ENCODE measurements at places on chromosomes 5 and 9. TPM values are rescaled to one million over a fixed set of nuclear protein-coding genes. Genes with fewer than 3 reads are reported as not detected.

Gene CXCL14
- not detected for total RNA-seq

Gene SCGB3A2
- total RNA-seq: 1.2 TPM

Gene LECT2
- total RNA-seq: not detected

Gene BASP1
- total RNA-seq: 2.5 TPM

Gene PCDHAC2
- total RNA-seq: not detected

Gene TEX48
- not detected for total RNA-seq

- H3K27me3 ChIP-seq: no peaks in the 10 kb centered on the region
- DNase-seq: no peak
- H3K27ac ChIP-seq: no peak overlapping the region
- no peak overlapping the region for H3K4me3 ChIP-seq
These were observed 269.0 kb downstream of the GADD45G start for GRCh38 chr9:89873801-89874200.

GRCh38 chr5:57662991-57663390 is 180.4 kb upstream of the ACTBL2 start:
- no peak for DNase-seq
- no peaks in the 10 kb centered on the region for H3K27me3 ChIP-seq
- H3K27ac ChIP-seq: no peak overlapping the region
- no peaks in the 10 kb centered on the region for H3K36me3 ChIP-seq

- H3K27me3 ChIP-seq: no peaks in the 10 kb centered on the region
- H3K4me3 ChIP-seq: no peak overlapping the region
- no peaks in the 10 kb centered on the region for H3K4me1 ChIP-seq
- DNase-seq: no peak
- no peak overlapping the region for H3K27ac ChIP-seq
These were observed 246.4 kb downstream of the PSAT1 start for GRCh38 chr9:78543353-78543752.

- H3K36me3 ChIP-seq: no peaks in the 10 kb centered on the region
- H3K27me3 ChIP-seq: no peaks in the 10 kb centered on the region
- no peak for DNase-seq
- no peak overlapping the region for H3K4me3 ChIP-seq
- H3K4me1 ChIP-seq: no peaks in the 10 kb centered on the region
These were observed 325.9 kb upstream of the CYLC2 start for GRCh38 chr9:102669220-102669619.

DNA sequence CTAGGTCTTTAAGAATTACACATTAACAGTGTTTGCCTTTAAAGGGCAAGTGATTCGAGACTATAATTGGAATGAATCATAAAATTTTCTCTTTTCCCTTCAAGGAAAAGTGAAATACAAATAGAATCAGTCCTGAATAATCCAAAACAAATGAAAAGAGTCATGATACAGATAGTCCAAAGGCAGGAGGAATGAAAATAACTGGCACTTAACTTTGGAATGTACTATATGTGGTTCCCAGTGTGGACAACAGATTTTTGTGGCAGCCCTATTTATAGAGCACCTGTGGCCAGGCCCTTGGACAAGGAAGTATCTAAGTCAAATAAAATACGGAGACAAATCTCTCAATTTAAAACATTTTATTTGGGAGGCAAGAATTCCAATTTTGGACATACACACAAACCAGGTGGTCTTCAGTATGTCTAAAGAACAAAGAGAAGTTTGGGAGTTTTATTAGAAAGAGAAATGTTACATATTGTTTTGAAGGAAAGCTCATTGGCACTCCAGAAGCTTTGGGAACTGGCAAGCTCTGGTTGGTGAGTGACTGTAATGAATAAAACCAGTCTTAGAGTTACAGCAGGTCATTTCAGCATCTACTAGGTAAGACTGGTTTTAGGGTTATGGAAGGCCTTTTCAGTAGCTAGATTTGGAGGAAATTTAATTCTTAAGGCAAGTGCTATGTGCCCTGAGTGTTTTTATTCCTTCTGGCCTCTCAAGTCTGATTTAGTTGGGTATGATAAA is 116.0 kb upstream of the PAM start:
- H3K27ac ChIP-seq: no peak overlapping the region
- no peaks in the 10 kb centered on the region for H3K4me1 ChIP-seq
- H3K36me3 ChIP-seq: no peaks in the 10 kb centered on the region

Data from natural killer cell (primary cell).